ENCODE measurements at places on chromosomes 12 and 14.

- no peak overlapping the region for H3K27ac ChIP-seq
- H3K36me3 ChIP-seq, result peaks cover 40% of the 10 kb centered on the region
- no peaks in the 10 kb centered on the region for H3K27me3 ChIP-seq
- DNase-seq, result no peak
- no peak overlapping the region for H3K4me3 ChIP-seq
Measured at GRCh38 chr12:54509617-54510016, 12.1 kb downstream of the NCKAP1L start.

GRCh38 chr12:110885152-110885840 lies 35.1 kb downstream of the MYL2 start:
- H3K4me1 ChIP-seq, result peaks cover 4% of the 10 kb centered on the region
- H3K27me3 ChIP-seq, result no peaks in the 10 kb centered on the region
- DNase-seq, result no peak
- no peak overlapping the region for H3K27ac ChIP-seq

DNA sequence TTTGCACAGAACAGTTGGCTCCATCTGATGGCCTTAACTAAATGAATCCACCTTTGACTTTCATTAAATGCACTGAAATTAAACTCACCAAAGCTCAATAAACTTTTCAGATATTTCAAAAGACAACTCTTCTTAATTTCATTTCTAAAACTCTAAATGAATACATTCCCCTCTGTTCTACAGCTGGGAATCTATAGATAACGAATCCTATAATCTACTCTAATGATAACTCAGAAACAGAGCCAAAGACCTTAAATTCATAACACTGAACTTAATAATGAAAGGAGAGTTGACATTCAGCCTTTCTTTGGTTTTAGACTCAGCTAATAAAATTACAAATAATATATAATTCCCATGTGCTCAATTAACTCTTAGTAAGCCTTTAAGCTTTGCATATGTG lies 150.5 kb downstream of the KCNH5 start:
- H3K4me1 ChIP-seq, result no peaks in the 10 kb centered on the region
- no peak overlapping the region for H3K4me3 ChIP-seq
- H3K27me3 ChIP-seq, result no peaks in the 10 kb centered on the region
- no peaks in the 10 kb centered on the region for H3K36me3 ChIP-seq
- no peak for DNase-seq
- H3K27ac ChIP-seq, result no peak overlapping the region

DNA sequence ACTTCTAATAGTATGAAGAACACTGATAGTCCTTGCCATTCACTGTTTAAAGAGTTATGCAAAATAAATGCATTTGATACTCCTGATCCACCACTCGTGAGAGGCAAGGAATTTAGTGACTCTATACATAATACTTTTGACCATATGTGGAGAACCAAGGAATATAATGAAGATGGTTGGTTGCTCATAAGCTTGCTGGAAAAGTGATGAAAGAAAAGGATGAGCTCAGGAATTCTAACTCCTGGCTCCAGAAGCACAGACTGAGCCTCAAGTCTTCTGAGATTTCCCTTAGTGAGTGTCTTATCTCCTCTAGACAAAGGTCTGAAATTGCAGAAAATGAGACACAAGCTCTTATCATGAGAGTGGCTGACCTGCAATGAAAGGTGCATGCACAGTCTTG lies 57.1 kb upstream of the KRAS start:
- no peaks in the 10 kb centered on the region for H3K4me1 ChIP-seq
- peaks cover 2% of the 10 kb centered on the region for H3K36me3 ChIP-seq
- no peak overlapping the region for H3K27ac ChIP-seq
- H3K4me3 ChIP-seq, result no peak overlapping the region
- DNase-seq, result no peak

- H3K27ac ChIP-seq, result no peak overlapping the region
- no peaks in the 10 kb centered on the region for H3K4me1 ChIP-seq
- peaks cover 15% of the 10 kb centered on the region for H3K27me3 ChIP-seq
- H3K36me3 ChIP-seq, result no peaks in the 10 kb centered on the region
- H3K4me3 ChIP-seq, result no peak overlapping the region
- DNase-seq, result no peak
Measured at GRCh38 chr12:51686727-51687126, 95.7 kb downstream of the SCN8A start.

DNA sequence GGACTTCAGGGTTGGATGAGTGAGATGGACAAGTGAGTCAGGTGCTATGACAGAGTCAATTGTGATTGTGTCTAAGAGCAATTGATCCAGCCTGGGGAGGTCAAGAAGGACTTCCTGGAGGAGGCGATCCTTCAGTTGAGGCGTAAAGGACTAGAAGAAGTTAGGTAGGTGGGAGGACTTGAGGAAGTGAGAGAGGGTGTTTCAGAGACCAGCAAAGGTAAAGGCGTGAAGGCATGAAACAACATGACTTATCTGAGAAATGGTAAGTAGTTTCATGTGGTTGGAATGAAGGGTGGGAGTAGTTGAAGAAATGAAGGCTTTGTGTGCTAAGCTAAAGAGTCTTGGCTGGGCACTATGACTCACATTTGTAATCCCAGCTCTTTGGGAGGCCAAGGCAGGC lies 48.9 kb upstream of the PPP1CC start:
- peaks cover 3% of the 10 kb centered on the region for H3K36me3 ChIP-seq
- no peaks in the 10 kb centered on the region for H3K27me3 ChIP-seq
- no peak for DNase-seq
- H3K4me3 ChIP-seq, result no peak overlapping the region
- no peaks in the 10 kb centered on the region for H3K4me1 ChIP-seq

DNA sequence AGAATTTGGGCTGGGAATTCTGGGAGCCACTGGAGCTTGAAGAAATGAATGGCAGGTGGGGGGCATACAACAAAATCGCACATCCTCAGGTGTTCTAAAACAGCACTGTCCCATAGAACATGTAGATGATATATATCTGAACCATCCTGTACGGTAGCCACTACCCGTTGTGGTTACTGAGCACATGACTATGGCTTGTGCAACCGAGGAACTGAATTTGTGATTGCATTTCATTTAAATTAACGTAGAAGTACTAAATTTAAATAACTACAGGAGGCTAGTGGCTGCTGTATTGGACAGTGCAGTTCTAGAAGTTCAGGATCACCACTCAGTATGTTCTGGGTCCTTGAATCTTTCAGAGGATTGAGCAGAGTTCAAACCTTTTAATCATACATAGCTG lies 172.4 kb downstream of the PHETA1 start:
- H3K27ac ChIP-seq, result no peak overlapping the region
- H3K36me3 ChIP-seq, result no peaks in the 10 kb centered on the region
- no peak overlapping the region for H3K4me3 ChIP-seq
- H3K4me1 ChIP-seq, result no peaks in the 10 kb centered on the region
- H3K27me3 ChIP-seq, result peaks cover 95% of the 10 kb centered on the region

- no peak overlapping the region for H3K4me3 ChIP-seq
- peak; percentile 38 for DNase-seq
- H3K36me3 ChIP-seq, result no peaks in the 10 kb centered on the region
- H3K27me3 ChIP-seq, result no peaks in the 10 kb centered on the region
- peak overlapping the region; percentile 44 for H3K27ac ChIP-seq
Measured at GRCh38 chr14:97177016-97177415, 379.8 kb downstream of the VRK1 start.

- H3K27ac ChIP-seq, result no peak overlapping the region
- no peak overlapping the region for H3K4me3 ChIP-seq
- no peaks in the 10 kb centered on the region for H3K4me1 ChIP-seq
- H3K36me3 ChIP-seq, result no peaks in the 10 kb centered on the region
- H3K27me3 ChIP-seq, result peaks cover 5% of the 10 kb centered on the region
- peak; percentile 5 for DNase-seq
Measured at GRCh38 chr14:25032092-25032784, 17.7 kb downstream of the STXBP6 start.

GRCh38 chr12:26465419-26466097 lies 270.2 kb downstream of the SSPN start:
- no peak for DNase-seq
- no peaks in the 10 kb centered on the region for H3K4me1 ChIP-seq
- H3K27ac ChIP-seq, result no peak overlapping the region
- peaks cover 8% of the 10 kb centered on the region for H3K36me3 ChIP-seq
- H3K27me3 ChIP-seq, result no peaks in the 10 kb centered on the region

- no peak for DNase-seq
- no peaks in the 10 kb centered on the region for H3K27me3 ChIP-seq
- H3K27ac ChIP-seq, result no peak overlapping the region
- H3K36me3 ChIP-seq, result peaks cover 35% of the 10 kb centered on the region
- H3K4me3 ChIP-seq, result no peak overlapping the region
Measured at GRCh38 chr14:21505012-21505553, 6.1 kb downstream of the METTL3 start.

DNA sequence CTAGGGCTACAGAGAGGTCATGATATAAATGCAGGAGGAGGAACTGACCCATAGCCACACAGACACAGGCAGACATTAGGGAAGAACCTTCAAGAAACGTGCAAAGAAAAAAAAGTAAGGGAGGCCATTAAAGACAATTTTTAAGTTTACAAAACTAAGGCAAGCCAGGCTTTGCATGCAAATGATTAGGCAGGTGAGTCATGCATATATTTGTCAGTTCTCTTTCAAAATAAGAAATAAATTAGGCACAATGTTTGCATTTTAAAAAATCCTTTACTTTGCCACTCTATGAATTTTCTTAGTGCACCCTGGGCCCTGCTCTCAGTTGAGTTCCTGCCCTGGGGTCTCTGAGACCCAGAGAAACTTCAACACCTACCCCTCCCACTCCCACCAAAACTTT lies 75.0 kb downstream of the PRMT8 start:
- DNase-seq, result no peak
- H3K27ac ChIP-seq, result no peak overlapping the region
- H3K4me3 ChIP-seq, result no peak overlapping the region
- H3K4me1 ChIP-seq, result no peaks in the 10 kb centered on the region
- H3K27me3 ChIP-seq, result peaks cover 69% of the 10 kb centered on the region

DNA sequence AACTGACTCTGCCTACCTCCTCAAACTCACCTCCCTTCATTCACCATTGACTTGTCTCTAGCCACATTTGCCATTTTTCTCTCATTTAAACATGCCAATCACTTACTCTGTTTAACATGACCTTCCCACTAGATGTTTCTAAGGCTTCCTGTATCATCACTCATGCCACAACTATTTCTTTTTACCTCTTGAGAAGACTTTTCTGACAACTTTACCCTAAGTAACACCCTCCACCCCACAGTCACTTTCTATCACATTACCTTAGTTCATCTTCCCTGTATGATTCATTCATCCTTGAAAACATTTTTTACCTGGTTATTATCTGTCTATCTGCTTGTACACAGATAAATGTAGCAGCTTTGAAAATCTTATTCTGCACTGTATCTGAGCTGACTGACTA lies 19.4 kb downstream of the PLCZ1 start:
- H3K4me3 ChIP-seq, result no peak overlapping the region
- no peak for DNase-seq
- H3K27ac ChIP-seq, result no peak overlapping the region
- H3K36me3 ChIP-seq, result no peaks in the 10 kb centered on the region
- no peaks in the 10 kb centered on the region for H3K4me1 ChIP-seq
- no peaks in the 10 kb centered on the region for H3K27me3 ChIP-seq

DNA sequence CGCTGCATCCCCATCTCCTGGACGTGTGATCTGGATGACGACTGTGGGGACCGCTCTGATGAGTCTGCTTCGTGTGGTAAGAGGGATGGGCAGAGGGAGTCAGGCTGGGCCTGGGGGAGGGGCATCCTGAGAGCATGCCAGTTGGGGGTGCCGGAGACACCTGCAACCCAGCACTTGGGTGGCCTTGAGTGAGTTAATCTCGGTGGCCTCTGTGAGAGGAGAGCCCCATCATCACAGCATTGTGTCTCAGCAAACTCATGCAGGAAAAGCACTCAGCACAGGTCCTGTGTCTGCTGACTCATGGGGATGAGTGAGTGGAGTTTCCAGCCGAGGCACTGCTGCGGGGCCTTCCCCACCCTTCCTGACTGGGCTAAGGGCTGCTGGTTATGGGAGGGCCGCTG lies 19.6 kb upstream of the LRP1-AS start:
- no peaks in the 10 kb centered on the region for H3K4me1 ChIP-seq
- DNase-seq, result no peak
- H3K27ac ChIP-seq, result no peak overlapping the region
- H3K27me3 ChIP-seq, result peaks cover 10% of the 10 kb centered on the region
- H3K36me3 ChIP-seq, result no peaks in the 10 kb centered on the region

DNA sequence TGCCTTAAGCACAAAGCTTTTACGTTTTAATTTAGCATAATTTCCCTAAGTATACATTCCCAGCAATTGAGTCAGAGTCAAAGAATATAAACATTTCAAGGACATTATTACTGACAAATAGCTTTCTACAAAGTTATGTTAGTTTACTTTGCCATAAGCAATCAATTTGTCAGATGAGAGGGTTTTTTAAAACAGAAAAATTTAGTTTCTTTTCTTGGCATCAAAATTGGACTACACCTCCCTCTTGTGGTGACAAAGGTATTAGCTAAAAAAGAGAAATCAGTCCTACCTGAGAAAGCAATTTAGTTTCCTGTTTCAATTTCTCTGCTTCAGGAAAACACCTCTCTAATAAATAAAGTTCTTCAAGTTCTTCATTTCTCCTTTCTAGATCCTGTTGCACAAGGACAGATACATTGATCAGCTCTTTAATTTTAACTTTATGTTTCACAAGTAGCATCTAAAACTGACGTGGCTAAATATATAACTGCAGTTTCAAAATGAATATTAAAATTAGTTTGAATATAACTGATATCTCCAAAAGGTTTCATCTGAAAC lies 39.9 kb downstream of the DNAI7 start:
- H3K27me3 ChIP-seq, result no peaks in the 10 kb centered on the region
- peak; percentile 7 for DNase-seq

DNA sequence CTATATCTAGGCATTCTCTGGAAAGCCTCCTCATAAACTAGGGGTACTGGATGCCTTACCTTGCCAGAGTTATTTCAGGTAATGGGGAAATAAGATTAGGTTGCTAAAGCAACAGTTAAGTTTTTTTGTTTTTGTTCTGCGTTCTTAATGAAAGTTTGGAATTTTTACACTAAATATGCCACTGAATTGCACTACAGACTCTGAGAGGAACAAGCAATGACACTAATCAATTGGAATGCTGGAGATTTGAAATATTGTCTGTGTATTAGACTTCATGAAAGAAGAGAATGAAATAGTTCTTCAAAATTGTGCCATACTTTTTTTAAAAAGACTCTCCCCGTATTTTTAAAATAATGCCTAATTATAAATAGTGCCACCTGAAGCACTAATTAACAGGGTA lies 287.8 kb downstream of the NAV3 start:
- no peaks in the 10 kb centered on the region for H3K27me3 ChIP-seq
- no peak for DNase-seq
- H3K27ac ChIP-seq, result no peak overlapping the region
- no peak overlapping the region for H3K4me3 ChIP-seq
- H3K4me1 ChIP-seq, result no peaks in the 10 kb centered on the region
- no peaks in the 10 kb centered on the region for H3K36me3 ChIP-seq

GRCh38 chr12:129830796-129831195 lies 73.0 kb downstream of the TMEM132D start:
- peaks cover 3% of the 10 kb centered on the region for H3K36me3 ChIP-seq
- H3K4me1 ChIP-seq, result no peaks in the 10 kb centered on the region
- no peak overlapping the region for H3K27ac ChIP-seq
- no peak for DNase-seq
- H3K4me3 ChIP-seq, result no peak overlapping the region
- H3K27me3 ChIP-seq, result no peaks in the 10 kb centered on the region

- peak within 1 kb of the TSS; percentile 90 for H3K4me3 ChIP-seq
- peaks cover 3% of the 10 kb centered on the region for H3K4me1 ChIP-seq
Measured at GRCh38 chr14:104800771-104801519, at the start of gene ZBTB42. TSS of gene ZBTB42 (plus strand) at chr14:104801101. CDS start at chr14:104801198, 97 bp downstream.

- no peaks in the 10 kb centered on the region for H3K4me1 ChIP-seq
- H3K36me3 ChIP-seq, result no peaks in the 10 kb centered on the region
Measured at GRCh38 chr12:97754306-97754705, 291.7 kb downstream of the RMST start.

- H3K36me3 ChIP-seq, result no peaks in the 10 kb centered on the region
- no peak for DNase-seq
- H3K4me1 ChIP-seq, result no peaks in the 10 kb centered on the region
- no peak overlapping the region for H3K4me3 ChIP-seq
- no peaks in the 10 kb centered on the region for H3K27me3 ChIP-seq
Measured at GRCh38 chr12:92072112-92072511, 73.5 kb downstream of the BTG1 start.

- no peaks in the 10 kb centered on the region for H3K27me3 ChIP-seq
- no peaks in the 10 kb centered on the region for H3K36me3 ChIP-seq
- no peak overlapping the region for H3K4me3 ChIP-seq
Measured at GRCh38 chr14:38412654-38413053, 156.8 kb upstream of the CLEC14A start.
